Mucosa of gallbladder (tissue), 1 donor: ENCODE measurements at places on chromosomes 3 and 15.

- no peak for DNase-seq
Measured at GRCh38 chr15:45439521-45440260, 61.3 kb upstream of the GATM start.

DNA sequence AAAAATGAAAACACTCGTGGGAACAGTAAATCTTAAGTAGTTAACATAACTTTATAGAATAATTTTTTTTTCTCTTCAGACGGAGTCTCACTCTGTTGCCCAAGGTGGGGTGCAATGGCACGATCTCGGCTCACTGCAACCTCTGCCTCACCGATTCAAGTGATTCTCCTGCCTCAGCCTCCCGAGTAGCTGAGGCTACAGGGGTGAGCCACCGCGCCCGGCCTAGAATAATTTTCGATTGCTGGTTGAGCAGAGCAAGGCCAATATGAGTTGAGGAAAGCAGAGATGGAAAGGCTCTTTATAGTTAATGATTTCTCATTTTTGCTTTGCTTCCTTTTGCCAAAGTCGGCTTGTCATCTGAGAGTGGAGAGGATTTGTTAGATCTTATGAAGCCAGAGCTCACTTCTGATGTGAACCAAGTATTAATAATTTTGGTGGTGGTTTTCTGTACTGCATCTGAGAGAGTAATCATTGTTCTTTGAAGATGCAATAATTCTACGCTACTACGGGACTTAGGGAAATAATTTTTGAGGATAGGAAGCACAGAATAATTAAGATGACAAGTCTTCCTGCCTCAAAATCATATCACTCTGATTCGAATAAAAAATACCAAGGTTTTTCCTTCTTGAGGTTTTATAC, 1.6 kb upstream of the GOLM2 start:
- no peak for DNase-seq

DNA sequence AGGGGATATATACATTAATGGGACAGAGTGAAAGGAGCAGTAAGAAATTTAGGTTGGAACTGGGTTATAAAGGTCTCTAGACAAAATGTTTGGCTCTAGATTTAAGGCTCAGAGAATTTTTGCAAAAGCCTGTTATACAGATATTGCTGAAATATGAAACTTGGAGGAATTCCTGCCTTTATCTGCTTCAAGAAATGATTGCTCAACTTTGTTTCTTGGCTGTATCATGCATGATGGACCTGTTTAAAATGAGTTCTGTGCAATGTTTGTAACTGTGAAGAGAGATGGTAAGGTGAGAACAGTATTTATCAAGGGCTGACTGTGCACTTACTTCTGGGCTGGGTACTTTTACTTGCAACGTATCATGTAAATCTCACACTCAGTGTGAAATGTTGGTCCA, 3.3 kb downstream of the CRYBG3 start:
- no peak for DNase-seq

- no peak for DNase-seq
Measured at GRCh38 chr3:148866261-148866660, 1.2 kb downstream of the CPA3 start.
